ENCODE measurements at places on chromosomes 1 and 21.

DNA sequence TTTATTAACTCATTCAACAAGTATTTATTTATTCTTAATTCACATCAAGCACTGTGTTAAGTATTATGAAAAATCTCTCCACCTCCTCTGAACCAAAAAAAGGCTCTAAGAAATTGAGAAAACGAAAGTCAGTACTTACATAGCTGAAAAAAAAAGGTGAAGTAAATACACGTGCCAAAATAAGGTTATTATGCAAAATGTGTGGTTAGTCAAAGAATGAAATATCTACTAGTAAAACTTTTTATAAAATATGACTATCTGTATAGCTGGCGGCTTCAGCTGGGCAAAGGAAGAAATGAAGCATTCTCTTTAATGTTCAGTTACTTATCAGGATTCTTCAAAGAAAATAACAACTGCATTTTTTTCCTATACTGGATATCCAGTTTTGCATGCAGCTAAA is 35.5 kb upstream of the ASPM start:
- DNase-seq: no peak

GRCh38 chr1:174982971-174983689 is 16.6 kb upstream of the CACYBP start:
- no peak for DNase-seq

DNA sequence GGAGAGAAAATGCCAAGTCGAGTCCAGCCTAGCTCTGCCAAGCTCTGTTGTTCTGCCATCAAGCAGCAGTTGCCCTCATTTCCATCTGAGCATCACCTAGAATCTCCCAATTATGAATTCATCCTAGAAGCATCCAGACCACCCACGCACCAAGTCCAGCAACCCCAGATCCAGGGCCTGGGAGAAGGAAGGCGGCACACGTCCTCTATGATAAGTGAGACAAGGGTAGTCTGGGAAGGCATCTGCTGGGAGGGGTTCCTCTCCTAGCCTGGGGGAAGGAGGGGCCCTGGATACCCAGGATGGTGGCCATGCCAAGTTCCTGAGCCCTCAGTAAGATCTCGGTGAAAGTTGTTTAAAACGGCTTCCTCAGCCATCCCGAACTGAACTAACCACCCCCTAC is 70.7 kb downstream of the VWA5B1 start:
- no peak for DNase-seq

GRCh38 chr21:36999131-36999898 is 7.2 kb upstream of the RIPPLY3 start:
- no peak for DNase-seq

- no peak for DNase-seq
Measured at GRCh38 chr1:208272311-208272710, 28.1 kb upstream of the PLXNA2 start.

DNA sequence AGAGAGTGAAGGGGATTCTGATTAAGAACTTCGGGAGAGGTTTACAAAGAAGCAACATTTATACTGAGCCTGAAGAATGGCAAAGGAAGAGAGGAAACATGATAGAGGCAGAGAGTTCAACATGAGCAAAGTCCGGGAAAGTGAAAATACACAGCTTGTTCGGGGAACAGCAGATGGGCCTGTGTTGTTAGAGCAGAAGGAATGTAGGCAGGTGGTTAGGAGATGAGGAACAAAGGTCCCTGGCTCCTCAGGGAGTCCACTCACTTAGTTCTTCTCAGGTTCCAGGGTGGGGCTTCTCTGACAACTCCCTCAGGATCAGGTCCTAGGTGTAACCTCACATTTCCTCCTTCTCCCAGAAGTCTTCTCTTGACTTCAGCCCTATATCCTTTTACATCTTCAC is 5.1 kb upstream of the ZNF326 start:
- no peak for DNase-seq

- no peak for DNase-seq
Measured at GRCh38 chr1:147124266-147124665, 48.0 kb downstream of the PRKAB2 start.

DNA sequence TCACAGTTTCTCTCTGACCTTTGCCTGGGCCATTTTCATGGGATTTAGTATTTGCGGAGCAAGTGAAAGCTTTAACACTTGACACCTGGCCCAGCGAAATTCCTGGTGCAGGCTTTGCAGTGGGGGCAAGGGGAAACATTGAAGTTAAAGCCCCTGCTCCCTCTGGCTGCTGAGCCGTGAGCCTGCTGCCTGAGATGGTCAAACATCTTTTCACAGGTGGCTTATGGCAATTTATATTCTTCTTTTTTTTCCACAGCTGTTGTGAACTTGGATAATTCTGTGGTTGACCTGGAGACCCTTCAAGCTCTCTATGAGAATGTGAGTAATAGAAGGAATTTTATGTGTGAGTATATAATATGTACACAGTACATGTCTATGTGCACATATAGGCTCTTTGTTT is 202.9 kb downstream of the FMN2 start:
- peak; percentile 49 for DNase-seq

DNA sequence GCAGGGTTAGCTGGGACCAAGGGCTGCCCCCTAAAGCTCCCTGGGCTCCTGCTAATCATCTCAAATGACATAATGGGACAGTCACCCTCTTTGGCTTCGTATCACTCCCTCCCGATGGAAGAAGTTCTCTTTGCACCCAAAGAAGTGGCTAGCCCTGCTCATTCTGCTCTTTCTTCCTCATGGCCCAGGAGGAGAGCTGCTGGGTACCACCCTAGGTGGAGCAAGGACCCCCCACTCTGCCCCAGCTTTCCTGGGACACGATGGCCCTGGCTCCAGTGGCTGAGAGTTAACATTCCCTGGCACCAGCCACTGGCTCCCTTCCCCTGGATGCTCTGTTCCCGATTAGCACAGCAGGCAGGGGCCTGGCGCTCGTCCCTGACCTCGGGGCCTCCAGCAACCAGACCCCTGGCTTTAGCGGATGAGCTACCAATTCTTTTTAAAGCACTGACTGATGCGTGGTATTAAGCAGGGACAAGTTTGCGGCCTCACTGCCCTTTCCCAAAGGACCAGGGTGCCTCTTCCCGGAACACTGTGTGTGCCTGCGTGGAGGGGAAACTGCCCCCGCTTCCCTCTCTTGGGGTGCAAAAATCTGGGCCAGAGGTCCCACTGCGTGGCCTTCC is 1.2 kb downstream of the MYOM3 start:
- no peak for DNase-seq

- DNase-seq: no peak
Measured at GRCh38 chr1:4005431-4005830, 105.4 kb upstream of the C1orf174 start.

DNA sequence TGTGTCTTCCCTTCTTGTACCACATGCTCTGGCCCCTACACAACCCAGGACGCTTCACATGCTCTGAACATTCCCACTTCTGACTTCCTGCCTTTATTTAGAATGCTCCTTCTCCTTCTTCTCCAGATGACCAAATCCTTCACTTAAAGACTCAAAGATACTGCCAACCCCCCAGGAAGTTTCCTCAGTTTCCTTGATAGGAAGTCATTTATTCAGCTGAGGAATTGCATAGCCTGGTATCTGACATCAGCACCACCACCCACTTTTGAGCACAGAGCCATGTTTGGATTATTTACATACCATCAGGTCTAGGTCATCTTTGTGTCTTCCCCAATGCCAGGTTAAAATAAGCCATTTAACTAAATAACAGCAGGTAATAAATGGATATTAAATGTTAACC is 42.4 kb downstream of the GFI1 start:
- no peak for DNase-seq

GRCh38 chr1:183580281-183580682 is 10.0 kb downstream of the NCF2 start:
- no peak for DNase-seq

GRCh38 chr1:89527750-89528381 is 3.2 kb downstream of the LRRC8B start:
- no peak for DNase-seq

- DNase-seq: no peak
Measured at GRCh38 chr21:18369115-18369514, 34.5 kb downstream of the TMPRSS15 start.

- DNase-seq: peak; percentile 73
Measured at GRCh38 chr1:201888282-201889089, at the start of gene SHISA4. Gene SHISA4, plus strand, starts transcription at chr1:201888898. Its CDS starts 97 bp downstream, at chr1:201888995.

- DNase-seq: no peak
Measured at GRCh38 chr1:17140279-17140678, 21.0 kb upstream of the PADI2 start.

Measured in ecto neural progenitor cell (in vitro differentiated cells).